Stomach (tissue), 19 donors: ENCODE measurements at places on chromosomes 11 and 22. TPM values are rescaled to one million over a fixed set of nuclear protein-coding genes. Genes with fewer than 3 reads are reported as not detected.

IL17REL gene
- 0.87 TPM for total RNA-seq

SNX32 gene
- 1.4 TPM for total RNA-seq

ADM2 gene
- total RNA-seq = not detected

CALCA gene
- not detected for total RNA-seq

ANKK1 gene
- not detected for total RNA-seq

DNA sequence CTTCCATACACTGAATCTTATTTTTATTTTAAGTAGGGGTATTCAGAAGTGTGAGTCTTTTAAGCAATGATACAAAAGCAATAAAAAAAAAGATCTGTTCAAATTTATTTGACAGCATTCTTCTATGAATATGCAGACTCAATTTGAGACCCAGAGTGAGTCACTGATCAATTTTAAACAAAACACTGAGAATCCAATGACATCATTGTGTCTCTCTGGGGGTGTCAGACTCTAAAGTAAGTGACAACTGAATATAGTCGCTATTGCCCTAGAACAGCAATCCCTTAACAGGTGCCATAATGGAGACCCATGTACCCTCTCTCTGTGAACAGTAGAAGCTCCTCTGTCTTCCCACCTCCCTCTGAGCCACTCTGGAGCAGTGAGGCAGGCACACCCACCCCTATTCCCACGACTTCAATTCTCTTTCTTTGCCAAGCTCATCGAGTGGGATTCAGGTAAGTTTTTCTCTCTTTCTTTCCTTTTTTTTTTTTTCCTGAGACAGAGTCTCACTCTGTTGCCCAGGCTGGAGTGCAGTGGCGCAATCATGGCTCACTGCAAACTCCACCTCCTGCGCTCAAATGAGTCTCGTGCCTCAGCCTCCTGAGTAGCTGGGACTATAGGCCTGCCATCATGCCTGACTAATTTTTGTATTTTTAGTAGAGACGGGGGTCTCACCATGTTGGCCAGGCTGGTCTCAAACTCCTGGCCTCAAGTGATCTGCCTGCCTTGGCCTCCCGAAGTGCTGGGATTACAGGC lies 5.1 kb upstream of the RPS3 start:
- no peak for DNase-seq

DNA sequence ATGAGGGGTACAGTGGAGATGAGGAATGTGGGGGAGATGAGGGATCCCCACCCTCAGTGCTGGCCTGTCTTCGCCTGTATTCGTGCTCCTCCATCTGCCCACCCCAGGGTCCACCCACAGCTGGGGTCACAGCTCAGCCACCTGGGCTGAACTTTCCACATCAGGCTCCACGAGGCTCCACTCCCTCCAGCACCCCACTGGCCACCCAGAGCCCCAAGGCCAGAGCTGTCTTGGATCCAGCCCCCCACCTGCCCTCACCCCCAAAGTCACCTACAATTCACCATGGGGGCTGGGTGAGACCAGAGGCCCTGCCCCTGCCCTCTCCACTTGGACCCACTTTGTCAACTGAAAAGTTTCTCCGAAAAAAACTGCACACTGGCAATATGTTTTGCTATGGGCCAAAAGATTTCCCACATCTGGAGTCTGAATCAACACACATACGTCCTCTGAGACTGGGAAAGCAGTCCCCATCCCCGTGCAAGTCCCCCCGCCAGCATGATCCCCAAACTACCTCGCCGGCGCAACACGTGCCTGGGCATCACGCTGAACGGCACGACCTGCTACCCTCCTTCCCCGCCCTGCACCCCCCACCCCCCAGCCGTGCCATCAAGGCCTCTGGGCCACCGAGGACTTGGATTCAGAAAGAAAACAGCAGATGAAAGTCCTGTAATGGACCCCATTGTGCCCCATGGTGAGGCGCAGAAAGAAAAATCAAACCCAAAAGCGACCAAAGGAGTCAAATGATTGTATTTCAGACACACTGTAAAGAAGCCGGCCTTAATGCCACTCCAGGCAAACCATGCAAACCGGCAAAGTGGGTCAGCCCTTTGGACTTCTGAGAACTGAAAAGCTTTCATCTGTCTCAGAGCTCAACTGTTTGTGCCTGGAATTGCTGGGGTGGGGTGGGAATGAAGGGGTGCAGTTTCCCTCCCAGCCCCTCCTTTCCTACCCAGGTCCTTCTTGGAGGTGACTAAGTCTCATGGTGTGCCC lies 16.5 kb upstream of the GAL start:
- no peak for DNase-seq

- no peak for DNase-seq
Measured at GRCh38 chr11:85044911-85045310, 582.2 kb downstream of the DLG2 start.

DNA sequence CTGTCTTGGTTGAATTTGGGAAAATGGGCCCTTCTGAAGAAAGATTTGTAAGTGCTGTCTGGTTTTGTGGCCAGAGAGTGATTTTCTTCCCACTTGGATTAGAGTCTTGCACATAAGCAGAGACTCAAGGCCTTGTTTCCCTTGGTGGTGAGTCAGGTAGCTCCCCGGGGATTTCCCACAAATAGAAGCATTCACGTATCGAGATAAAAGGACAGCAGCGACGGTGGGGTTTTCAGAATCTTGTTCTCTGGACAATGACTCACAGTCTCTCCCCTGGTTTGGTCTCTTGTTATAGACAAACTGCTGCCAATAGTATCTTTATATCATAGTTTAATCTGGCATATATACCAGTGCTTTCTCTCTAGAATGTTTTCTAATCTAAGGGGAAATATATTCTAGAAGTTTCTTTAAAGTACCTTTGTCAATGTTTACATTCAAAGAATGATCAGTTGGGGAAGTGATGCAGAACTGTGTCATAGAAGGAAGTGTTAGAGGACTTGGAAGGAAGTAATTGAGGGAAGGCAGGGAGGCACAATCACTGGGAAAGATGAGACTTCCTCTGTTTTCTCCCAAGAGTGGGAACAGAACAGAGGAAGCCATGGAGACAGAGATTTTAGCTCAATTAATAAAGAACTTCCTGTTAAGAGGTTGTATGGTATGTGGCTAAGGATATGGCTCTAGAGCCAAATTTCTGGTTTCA lies 18.1 kb downstream of the POLA2 start:
- DNase-seq = peak; percentile 38
